ENCODE measurements at places on chromosomes 5 and 9.

GRCh38 chr5:135660826-135661575 is 82.2 kb upstream of the CXCL14 start:
- DNase-seq = no peak

- DNase-seq = no peak
These were observed 20.2 kb upstream of the BARHL1 start for GRCh38 chr9:132562306-132562573.

DNA sequence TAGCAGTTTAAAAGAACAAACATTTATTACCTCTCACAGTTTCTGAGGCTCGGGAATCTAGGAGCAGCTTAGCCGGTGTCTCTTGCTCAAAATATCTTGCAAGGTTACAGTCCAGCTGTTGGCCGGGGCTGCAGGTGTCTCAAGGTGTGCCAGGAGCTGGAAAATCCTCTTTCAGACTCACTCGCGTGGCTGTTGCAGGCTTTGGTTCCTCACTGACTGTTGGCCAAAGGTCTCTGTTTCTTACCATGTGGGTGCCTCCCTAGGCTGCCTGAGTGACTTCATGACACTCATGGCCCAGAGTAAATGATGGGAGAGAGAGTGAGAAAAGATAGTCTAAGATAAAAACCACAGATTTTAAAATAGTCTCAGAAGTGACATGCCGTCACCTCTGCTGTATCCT is 43.8 kb downstream of the AOPEP start:
- DNase-seq = no peak

GRCh38 chr5:178478370-178478769 is 111.8 kb downstream of the COL23A1 start:
- no peak for DNase-seq

- no peak for DNase-seq
These were observed 14.6 kb downstream of the HK3 start for GRCh38 chr5:176884571-176884890.
